Kidney tubule cell (primary cell): ENCODE measurements at places on chromosomes 12 and 14.

GRCh38 chr14:99148131-99148530 is 123.9 kb downstream of the BCL11B start:
- DNase-seq, result no peak

DNA sequence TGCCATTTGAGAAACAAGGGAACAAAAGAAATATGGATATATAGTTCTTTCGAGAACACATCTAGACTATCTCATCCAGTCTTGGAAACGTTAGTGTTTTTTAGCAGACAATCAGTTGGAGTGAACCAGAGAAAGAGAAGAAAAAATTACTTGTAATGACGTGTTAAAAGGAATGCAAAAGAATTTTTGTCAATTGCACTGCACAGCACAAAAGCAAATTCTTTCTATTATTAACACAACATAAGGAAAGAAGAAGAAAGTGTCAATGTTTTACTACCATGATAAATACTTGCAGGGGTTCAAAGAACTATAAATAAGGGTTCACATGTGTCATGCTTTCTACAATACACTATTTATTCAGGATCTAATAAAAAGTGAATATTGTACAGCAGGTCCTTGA is 27.5 kb upstream of the GSG1 start:
- no peak for DNase-seq

DNA sequence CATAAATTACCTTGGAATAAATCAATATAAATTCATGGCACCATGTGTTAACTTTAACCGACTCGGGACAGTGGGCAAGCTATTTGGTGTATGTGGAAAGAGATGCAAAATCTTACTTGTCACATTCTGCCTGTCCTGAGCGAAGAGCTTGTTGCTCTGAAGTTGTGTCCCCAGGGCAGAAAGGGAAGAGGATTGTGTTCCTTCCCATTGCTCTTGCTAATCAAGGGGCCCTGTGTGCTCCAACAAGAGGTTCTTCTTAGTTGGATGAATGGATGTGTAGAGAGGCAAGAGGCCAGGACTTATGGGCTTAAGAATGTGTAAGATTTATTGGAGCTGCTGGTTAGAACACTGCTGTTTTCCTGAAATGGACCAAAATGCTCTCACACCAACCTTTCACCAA is 36.5 kb upstream of the FRS2 start:
- DNase-seq, result no peak

DNA sequence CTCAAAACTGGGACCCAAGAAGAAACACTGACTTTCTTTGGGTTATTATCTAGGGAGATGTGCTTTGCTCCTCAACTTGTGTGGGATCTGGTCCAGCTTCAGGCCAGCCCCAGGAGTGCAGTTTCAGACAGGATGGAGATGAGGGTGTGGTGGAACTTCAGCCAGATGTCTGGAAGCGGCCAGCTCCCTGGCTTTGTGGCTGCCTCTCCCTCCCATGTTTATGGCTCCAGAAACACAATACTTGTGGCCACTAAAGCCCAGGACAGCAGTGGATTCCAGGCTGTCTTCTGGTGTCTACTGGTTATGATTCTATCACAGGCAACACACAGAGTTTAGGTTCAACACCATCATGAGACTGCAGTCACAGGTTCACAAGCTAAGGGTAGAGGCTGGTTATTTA is 44.2 kb upstream of the EMP1 start:
- DNase-seq, result no peak

DNA sequence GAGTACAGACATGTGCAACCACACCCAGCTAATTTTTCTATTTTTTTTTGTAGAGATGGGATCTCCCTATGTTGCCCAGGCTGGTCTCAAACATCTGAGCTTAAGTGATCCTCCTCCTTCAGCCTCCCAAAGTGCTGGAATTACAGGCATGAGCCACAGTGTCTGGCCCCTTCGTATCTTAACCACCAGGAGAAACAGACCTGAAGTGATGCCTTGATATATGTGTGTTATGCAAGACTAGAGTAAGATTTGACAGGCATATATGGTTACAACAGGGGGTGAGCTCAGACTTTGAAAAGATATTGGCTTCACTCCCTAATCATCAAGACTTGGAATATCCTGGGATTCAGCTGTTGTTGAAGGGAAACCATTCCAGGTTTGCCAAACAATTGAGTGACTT is 10.7 kb upstream of the GALNT6 start:
- no peak for DNase-seq

GRCh38 chr14:105151838-105152793 is 16.5 kb downstream of the JAG2 start:
- no peak for DNase-seq

- DNase-seq, result peak; percentile 65
Observed at GRCh38 chr14:96146131-96146771, 58.4 kb upstream of the BDKRB2 start.

GRCh38 chr12:51871918-51872688 is 15.8 kb upstream of the ANKRD33 start:
- no peak for DNase-seq

DNA sequence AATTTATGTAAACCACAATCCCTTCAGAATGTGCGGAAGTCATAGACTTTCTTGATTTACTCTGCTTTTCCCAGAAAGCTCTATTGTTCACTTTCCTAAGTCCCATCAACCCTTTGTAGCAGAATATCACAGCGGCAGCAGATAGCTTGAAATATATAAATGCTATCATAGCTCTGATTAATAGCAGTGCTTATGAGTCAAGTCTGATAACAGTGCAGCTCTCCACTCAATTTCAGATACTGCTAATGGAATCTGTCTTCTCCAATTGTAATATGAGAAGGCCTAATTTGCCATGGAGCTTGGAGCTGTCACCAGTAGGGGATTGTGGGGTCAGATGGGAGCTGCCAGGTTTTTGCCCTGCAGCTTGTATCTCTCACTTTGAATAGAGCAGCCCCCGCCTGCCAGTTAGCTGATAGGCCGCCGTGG is 10.9 kb downstream of the TMEM260 start:
- DNase-seq, result no peak

GRCh38 chr12:130971925-130972585 is 18.3 kb downstream of the ADGRD1 start:
- no peak for DNase-seq

DNA sequence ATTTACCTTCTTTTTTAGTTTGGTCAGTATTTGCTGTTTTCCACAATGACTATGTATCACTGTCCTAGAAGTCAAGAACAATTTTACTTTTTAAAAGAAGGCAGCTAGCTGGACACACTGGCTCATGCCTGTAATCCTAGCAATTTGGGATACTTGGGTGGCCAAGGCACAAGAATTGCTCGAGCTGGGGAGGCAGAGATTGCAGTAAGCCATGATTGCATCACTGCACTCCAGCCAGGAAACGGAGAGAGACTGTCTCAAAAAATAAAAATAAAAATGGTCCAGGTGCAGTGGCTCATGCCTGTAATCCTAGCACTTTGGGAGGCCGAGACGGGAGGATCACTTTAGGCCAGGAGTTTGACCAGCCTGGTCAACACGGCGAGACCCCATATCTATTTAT is 28.3 kb downstream of the MDM1 start:
- DNase-seq, result no peak

GRCh38 chr12:20368114-20368650 is at the start of gene PDE3A:
TSS of gene PDE3A (plus strand) at chr12:20368537. CDS start at chr12:20369285, 748 bp downstream.
- DNase-seq, result peak; percentile 61

GRCh38 chr12:12439636-12440035 is 82.8 kb downstream of the BORCS5 start:
- peak; percentile 16 for DNase-seq

DNA sequence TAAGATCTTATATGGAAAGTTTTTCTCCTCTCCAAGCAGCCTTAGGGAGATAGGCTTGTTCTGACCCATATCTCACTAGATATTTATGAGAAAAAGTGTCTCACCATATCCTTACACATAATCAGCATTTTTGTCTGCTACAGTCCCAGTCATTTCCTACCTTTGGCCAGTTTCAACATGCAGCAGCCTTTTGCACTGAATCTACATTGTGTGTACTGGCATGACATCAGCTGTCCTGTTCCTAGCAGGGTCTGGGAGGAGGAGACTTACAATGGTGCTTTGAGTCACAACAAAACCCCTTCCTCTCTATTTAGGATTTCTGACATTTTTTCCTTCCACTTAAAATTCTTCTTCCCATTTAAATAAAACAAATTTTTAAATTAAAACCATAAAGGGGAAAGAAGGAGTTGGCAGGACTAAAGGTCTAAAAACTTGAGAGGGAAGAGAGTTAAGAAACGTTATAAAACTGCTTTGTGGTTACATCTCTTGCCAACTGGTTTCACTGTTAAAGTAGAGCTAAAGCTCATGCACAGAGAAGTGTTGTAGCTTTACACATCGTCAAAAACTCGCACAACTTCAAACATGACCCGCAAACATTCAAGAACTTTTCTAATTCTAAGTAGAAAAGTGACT is 53.3 kb upstream of the CERS5 start:
- DNase-seq, result peak; percentile 60

- DNase-seq, result no peak
Observed at GRCh38 chr12:128383357-128383937, 116.5 kb downstream of the TMEM132C start.

DNA sequence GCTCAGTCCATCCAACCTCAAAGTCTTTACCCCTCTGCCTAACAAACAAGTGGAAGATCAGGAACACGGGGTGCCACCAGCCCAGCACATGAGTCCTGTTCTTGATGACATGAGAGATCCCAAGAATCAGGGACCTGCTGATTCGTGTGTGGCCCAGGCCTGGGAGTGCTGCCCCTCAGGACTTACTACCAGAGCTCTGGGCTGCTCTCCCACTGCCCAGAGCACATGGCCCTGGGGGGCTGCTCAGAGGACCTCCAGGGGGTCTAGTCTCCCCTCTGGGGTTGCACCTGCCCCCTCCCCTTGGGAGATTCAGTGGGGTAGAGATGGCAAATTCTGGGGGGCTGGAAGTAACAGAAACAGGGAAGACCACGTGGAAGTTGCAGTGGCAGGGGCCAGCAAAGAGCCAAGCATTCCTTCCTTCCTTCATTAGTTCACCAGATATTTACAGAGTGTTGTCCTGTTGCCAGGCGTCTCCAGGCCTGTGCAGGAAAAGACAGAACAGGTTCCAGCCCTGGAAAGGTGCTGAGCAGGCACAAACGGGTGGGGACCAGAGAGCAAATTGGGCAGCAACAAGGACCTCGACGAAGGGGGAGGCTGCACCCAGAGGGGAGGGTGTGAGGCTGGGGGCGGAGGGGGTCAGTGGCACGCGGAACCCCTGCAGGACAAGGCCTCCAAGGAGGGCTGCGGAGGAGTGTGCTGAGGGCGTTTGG is 45.1 kb upstream of the MEG3 start:
- no peak for DNase-seq

GRCh38 chr12:8089716-8090115 is 7.6 kb downstream of the NECAP1 start:
- DNase-seq, result no peak

- DNase-seq, result no peak
Observed at GRCh38 chr12:103766028-103766427, 75.0 kb downstream of the NT5DC3 start.

- peak; percentile 22 for DNase-seq
Observed at GRCh38 chr12:39235990-39236767, 206.7 kb downstream of the KIF21A start.

DNA sequence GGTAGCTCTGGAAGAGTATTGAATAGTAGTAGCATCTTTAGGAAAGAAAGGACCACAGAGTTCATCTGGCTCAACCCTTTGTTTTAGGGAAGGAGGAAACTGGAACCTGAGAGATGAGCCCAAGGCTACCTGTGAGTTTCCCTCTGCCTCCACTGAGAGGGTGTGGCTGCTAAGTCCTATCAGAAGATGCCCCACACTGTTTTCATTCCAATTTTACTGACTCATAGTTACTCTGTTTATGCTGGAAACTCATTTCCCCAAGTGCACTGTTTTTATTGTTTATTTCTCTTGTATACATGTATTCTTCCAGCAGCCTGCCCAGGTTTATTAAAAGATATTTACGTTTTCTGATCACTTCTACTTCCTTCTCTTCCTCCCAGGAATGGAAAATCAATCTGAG is 127.4 kb upstream of the ARHGAP5 start:
- DNase-seq, result peak; percentile 60

DNA sequence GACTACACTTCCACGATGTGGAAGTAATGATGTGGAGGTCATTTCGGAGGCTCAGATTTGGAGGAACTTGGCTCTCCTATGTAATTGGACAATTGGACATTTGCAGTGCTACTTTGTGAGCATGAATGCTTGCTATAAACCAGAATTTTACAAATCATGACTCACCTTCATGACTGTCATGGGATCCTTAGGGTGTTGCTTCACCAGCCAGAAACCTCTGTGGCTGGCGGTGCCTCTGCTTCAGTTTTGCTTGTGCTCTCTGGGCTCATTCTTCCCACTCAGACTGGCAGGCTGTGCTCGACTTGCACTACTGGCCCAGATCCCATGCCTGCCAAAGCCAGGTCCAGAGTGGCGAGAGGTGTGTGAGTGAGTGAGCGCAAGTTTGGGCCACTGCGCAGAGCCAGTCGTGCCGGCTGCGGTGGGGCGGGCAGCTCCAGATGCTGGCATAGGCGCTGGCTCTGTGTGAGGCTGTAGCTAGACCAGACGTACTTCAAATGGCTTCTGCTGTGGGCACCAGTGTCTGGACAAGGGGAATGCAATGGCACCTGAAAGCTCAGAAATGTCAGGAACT is 387.8 kb downstream of the AEBP2 start:
- no peak for DNase-seq

- DNase-seq, result no peak
Observed at GRCh38 chr12:50188241-50188781, 21.1 kb upstream of the CERS5 start.

DNA sequence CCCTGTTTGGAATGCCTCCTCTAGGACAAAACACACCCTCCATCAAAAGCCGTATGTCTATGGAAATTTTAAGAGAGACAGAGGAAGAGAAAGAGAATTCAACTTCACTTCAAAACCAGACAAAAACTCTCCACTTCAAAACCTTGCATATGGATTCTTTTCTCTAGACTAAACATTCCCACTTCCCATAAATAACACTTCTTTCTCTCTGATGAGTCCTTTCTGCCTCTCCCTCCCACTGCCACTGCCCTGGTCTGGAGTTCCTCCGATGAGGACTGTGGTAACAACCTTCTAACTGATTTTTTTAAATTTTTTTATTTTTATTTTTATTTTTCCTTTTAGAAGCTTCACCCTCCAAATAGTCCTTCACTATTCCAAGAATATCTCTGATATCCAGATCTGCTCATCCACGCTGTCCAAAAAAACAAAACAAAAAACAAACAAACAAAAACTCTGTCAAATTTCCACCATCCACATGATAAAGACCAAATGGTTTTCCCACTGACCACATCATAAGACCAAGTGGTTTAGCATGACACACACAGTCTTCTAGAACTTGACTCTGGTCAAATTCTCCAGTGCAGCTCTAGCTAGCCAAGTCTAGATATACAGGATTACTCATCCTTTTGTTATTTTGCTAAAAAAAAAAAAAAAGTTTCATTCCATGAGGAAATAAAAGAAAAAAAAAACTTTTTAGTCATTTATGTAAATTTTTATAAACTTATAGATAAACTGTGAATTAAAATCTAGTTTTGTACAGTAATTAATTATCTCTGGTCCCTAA is 256.0 kb downstream of the PPFIA2 start:
- DNase-seq, result peak; percentile 84

GRCh38 chr14:90062822-90063539 is 1.2 kb downstream of the KCNK13 start:
- no peak for DNase-seq

GRCh38 chr14:63483315-63483714 is 59.9 kb downstream of the PPP2R5E start:
- DNase-seq, result no peak

GRCh38 chr12:40158592-40159111 is 52.8 kb upstream of the SLC2A13 start:
- DNase-seq, result peak; percentile 8
